Esophagus squamous epithelium (tissue), 5 donors: ENCODE measurements at places on chromosomes 7 and 10. TPM values are rescaled to one million over a fixed set of nuclear protein-coding genes. Genes with fewer than 3 reads are reported as not detected.

NME8 gene
- not detected for total RNA-seq

MRLN gene
- not detected for total RNA-seq

MKX gene
- 3.3 TPM for total RNA-seq

ZP3 gene
- 4.1 TPM for total RNA-seq

ATOH7 gene
- total RNA-seq, result not detected

SPDYE5 gene
- total RNA-seq, result not detected

H2BK1 gene
- total RNA-seq, result not detected

TDRD1 gene
- total RNA-seq, result 1.3 TPM

TNS3 gene
- 11.9 TPM for total RNA-seq

PAX2 gene
- not detected for total RNA-seq

- DNase-seq, result no peak
These were observed 69.3 kb upstream of the RHEB start for GRCh38 chr7:151588982-151589381.

GRCh38 chr7:44922351-44922694 is 37.0 kb upstream of the PURB start:
- DNase-seq, result no peak

DNA sequence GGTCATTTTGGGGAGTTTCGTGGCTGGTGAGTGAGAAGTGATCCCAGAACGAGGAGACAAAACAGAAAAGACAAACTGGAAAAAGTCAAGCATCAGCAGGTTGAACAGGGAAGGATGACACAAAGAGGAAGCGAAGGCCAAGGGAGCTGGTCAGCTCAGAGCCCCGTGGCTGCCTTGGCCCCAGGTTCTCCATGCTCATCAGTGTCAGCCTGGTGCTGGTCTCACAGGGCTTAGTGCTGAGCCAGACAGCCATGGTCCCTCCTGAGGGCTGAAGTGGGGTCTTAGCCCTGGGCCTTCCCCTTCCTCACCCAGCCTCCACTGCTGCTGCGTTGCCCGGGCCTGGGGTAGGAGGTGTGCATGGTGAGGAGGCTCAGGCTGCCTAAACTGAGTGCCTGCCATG is 183.6 kb downstream of the PFKFB3 start:
- DNase-seq, result no peak

DNA sequence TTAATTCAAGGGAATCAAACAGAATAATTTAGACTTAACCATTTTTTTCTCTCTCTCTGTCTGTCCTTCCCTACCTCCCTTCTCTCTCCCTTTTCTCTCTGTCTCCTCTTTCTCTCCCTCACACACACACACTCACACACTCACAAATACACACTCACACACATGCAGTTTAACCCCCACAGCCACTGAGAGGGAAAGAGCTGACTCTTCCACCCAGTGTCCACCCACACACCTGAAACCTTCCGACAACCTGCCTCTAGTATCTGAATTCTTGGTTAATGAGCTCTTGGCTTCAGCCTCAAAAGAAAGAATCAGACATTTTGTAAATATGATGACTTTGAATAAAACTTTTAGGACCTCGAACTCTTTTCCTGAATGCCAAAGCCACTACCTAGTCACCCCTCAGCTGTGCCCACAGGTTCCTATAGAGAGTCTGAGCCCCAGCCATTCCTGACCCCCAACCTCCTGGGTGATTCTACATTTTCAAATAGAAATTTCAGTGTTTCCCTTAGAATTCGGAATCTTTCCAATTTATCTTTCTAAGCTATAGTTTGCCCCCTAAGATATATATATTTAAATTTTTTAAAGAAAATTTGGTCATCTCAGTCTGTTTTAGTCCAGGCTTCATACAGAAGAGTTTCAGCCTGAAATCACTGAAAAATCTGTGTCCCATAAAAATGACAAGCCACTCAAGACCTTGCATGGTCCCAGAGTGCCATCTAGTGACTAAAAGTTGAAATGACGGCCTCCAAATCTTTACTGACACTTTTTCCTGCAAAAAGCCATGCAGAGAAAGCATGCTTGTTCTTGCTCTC is 202.8 kb downstream of the IPMK start:
- DNase-seq, result no peak

- DNase-seq, result no peak
These were observed 28.9 kb downstream of the SKIDA1 start for GRCh38 chr10:21496343-21497176.

GRCh38 chr10:48798481-48799254 is 114.0 kb downstream of the WDFY4 start:
- DNase-seq, result no peak

- no peak for DNase-seq
These were observed 243.0 kb downstream of the PRPF18 start for GRCh38 chr10:13829790-13830189.

DNA sequence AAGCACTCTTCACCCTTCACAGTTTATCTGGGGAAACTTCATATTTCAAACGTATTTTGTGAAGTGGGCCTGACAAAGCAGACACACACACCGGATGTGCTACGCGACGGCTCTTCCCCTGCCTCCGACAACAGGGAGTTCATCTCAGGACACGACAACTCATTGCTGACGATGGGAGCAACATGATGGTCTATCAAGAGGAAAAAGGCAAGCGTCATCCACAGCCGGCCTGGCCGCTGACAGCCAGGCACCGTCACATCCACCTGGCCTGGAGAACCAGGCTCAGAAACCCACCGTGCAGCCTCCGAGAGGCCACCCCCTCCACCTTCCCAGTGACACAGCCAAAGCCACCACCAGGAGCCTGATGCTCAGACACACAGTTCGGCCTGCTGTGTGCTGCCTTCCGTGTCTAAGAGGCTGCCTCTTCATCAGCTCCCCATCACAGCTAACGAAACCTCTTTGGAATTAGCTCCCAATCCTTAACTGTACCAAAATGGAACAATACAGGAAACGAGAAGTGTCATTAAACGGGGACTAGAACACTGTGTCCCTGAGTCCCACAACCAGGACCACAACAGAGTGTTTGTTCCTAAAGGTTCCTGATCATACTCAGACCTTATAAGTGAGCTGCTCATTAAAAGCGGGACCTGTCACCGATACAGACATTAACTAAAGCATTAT is 76.7 kb downstream of the SFMBT2 start:
- DNase-seq, result no peak

DNA sequence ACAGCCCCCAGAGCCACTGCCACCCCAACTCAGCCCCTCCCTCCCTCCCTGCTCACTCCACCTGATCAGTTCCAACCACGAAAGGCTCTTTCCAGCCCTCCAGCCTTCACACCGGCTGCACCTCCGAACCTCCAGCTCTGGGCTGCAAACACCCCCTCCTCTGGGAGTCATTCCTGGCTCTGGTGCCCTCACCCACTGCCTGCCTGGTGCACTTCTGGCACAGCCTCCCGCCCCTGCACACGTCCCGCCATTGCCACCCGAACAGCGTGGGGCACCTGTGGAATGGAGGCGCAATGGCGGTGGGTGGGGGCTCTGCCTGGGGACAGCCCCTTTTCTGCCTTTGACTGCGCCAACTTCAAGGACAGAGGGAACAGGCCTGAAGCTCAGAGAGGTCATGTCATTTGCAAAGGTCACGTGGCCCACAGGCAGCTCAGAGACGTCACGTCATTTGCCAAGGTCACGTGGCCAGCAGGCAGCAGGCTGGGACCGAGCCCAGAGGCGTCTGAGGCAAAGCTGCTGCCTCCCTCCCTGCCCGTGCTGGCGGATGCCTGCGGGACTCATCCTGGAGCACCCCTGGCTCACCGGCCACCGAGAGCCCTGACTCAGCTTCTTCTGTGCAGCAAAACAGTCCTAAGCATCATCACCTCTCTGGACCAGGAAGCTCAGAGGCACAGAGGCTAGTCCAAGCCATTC is 76.0 kb upstream of the DNAAF5 start:
- DNase-seq, result no peak

DNA sequence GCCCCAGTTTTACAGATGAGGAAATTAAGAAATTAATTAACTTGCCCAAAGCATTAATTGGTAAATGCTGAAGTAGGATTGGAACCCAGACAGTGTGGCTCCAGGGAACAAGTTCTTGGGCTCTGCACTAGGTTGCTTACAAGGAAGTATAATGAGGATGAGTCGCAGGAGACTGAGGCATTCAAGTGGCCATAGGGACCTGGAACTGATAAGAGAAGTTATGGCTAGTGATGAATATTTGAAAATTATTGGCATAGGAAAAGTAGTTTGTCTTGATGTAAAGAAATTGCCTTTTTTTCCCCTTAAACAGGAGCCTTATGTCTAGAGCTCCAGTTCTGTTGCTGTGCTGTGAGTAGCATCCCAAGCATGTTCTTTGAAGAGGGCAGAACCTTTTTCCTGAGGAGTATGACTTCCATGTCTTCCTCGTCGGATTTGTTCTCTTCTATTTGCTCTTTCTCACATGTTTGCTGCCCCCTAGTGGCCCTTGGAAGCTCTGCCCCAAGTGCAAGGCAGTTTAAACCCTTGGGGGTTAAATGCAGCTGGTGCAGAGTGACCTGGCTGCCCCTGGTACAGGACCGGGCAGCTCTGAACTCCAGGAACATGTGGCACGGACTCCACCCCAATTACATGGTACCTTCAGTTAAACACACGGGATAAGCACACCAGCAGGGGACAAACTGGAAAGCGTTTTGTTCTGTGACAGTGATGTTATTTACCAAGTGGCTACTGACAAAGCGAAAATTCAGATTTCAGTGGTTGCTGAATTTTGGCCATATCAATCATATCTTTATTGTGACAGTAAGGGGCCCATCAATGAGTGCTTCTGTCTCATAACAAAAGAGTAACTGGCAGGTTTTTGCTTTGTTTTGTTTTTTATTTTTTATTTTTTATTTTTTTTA is 148.8 kb downstream of the HECW1 start:
- no peak for DNase-seq

- no peak for DNase-seq
These were observed 14.2 kb downstream of the DOCK1 start for GRCh38 chr10:126919426-126919825.

DNA sequence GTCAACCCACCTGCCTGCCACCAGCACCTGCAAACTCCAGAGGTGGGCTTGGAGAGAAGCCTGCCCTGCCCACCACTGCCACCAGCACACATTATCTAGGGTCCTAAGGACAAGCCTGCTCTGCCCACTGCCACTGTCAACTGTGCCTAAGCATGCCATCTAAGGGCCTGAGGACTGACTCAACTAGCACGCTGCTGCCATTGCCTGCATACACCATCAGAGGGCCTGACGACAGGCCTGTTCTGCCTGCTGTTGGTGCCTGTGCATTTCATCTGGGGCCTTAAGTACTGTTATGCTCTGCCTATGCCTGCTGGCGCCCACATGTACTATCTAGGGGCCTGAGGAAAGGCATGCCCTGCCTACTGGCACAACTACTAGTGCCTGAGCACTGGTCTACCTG is 27.0 kb upstream of the LRRD1 start:
- DNase-seq, result no peak

DNA sequence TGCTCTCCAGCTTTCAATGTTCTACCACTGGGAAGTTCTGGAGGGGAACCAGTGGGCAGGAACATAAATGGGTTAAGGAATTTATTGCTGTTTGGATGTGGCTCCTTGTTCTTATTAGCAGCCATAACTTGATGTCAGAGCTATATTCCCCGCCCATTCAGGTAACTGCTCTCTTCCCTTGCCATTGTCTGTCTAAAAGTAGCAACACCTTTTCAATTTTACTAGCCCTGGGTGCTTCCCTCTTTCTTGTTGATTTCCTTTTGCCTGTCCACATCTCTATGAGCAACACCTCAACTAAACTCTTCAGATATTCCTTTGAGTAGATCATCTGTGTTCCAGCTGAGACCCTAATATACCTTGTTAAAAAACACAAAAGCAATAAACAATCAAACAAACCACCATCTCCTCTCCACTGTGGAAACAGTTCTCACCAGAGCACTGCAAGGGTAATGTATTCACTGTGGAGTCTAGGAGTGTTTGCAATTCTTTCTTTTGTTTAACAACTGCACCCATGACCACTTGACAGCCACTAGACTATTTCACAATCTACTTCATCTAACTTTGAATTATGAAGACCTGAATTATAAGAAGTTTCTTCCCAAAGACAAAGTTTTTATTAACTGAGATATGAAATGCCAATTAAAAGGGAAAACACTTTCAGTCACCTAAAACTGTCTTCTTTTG is 436.7 kb downstream of the IPMK start:
- no peak for DNase-seq

DNA sequence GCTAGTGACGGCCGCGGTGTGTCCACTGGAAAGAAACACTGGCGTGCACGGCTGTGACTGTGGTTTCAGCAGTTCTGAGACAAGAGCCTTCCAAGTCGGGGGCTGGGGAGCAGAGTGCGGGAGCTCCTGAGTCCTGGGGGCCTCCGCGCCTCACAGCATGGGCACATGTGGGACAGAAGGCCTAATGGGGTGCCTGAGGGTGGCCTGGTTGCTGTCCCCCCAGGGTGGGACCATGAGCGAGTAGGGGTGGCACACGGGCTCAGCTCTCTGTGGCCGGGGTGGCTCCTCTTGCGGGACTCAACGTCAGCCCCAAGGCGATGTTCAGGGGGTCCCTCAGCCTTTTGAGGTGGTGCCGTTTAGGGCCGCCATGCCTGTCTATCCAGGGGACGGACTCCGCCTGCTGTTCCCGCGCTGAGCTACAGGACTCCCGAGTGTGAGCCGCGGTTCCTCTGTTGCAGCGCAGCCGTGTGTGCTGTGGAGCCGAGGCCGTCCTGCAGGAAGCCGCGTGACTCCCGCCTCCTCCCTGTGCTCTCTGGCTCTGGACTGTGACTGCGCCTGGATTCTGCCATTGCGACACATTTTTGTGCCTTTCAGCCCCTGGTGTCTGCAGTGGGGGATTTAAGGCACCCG is 23.5 kb upstream of the CHST12 start:
- no peak for DNase-seq

GRCh38 chr10:88647061-88647615 is 17.1 kb upstream of the LIPF start:
- no peak for DNase-seq

GRCh38 chr7:102891693-102892261 is 21.0 kb upstream of the LRRC17 start:
- no peak for DNase-seq

- no peak for DNase-seq
These were observed 82.5 kb downstream of the OAT start for GRCh38 chr10:124336186-124336585.

DNA sequence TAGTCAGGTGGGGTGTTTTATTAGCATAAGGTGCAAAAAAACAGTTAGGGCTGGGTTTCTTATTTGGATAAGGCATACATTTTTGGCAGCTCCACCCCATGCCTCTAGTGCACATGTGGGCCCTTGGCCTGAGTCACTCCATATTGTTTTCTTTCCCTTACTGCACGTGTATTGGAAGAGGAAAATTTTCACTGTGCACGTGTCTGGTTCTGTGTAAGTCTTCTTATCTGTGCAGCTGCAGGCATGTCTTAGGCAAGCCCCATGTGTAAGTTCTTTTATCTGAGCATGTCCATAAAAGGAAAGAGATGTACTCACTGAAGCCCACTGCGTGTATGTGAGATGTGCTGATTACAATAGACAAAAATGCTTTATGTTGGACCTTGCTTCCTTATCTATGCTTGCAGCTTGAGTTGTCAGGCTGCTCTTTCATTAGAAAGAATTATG is 540.3 kb upstream of the IGFBP3 start:
- DNase-seq, result no peak

GRCh38 chr7:6198689-6199595 is 73.5 kb downstream of the CYTH3 start:
- no peak for DNase-seq
